NCI-H1048 (cell line): ENCODE measurements at places on chromosomes 1 and 21.

DNA sequence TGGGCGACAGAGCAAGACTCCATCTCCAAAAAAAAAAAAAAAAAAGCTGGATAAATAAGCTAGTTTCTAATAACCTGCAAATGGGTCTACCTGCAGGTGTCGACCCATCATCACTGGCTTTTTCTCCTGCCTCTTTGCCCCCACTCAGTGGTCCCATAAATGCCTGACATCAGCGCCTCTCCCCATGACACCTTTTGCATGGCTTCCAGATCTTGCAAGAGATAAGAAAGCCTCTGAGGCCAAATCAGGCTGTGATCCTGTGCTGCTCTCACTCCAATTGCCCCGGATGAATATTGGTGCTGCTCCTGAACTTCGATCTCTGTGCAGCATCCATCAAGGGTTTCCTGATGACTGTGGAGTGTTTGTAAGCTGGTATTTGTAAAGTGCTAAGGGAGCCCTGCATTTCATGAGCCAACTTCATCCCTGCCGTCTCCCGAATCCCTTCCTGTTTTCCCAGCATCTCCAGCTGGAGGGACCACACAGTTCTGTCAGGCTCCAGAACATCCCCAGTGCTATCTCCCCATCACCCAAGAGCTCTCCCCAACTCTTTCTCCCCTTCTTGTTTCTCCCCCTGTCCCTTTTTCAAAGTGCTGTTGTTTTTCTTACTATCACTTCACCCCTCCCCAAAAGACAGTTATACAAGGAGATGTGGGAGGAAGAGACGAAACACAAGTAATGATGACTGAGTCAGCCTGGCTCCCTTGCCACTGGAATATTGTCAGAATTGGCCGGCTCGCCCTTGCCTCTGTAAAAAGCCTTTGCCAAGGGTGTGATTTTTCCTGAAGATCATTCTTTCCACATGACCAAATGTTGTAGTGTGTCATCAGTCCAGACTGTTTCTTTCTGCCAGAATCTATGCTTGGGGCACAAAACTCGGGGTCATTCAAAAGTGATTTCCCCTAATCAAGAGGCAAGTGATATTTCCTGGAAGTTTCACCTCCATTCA, 2.8 kb upstream of the EFHD2 start:
- no peak for DNase-seq

GRCh38 chr21:23853796-23854379, 1753.4 kb downstream of the MRPL39 start:
- no peak for DNase-seq

DNA sequence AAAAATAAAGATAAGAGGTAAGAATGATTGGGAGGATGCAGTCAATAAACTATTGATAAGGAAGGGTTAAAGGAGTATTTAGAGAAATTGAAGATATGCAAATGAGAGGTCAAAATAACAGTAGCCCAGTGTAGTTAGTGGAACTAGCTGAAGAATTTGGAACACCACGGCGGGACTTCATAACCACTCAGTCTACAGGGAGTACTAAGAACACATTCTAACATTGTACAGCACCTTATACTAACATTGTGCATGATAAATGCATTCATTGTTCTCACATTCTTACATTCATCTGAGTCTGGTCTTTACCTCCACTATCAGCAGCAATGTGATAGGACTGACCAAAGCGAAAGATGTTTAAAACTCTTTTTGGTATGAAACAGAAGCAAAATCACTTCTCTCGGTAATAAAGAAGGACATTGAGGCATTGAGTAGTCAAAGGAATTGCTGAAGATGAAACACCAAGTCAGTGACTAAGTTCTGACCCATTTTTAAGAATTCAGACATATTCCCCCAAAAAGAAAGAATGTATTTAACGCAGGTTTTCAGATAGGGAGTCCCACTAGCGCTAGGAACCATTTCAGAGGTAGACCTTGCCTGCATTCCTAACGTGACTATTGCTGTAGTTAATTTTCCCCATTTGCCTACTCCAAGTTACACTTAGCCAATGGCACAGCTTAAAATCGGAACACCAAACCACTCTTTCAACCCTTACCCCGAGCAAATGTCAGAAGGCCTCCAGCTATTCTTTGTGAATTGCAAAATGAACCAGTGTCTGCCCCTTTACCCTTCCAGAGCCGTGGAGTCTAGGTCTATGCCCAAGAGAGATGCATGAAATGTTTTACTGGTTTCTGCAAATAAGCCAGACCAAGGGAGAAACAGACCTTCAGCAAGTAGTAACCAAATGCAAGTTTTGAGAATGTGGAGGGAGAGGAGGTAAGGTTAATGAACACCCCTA, 108.8 kb upstream of the IRF2BP2 start:
- no peak for DNase-seq

DNA sequence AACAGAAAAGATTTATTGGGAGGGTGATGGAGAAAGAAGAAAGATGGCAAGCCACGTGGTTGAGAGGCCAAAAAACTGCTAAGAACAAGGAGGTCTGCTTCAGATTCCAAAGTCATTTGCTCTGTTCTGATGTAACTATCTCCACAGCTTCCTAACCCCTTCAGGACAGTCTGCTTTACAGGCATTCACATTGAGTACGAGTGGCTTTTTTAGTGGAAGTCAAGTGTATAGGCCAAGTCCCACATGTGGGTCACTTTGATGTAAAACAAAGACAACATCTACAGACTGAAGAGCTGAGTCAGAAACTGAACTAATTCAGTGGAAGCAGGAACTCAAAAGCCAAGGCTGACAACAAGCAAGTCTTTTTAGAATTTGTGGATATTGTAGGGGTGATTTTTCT, 128.7 kb upstream of the F3 start:
- no peak for DNase-seq

GRCh38 chr21:35520302-35520701, 471.2 kb upstream of the RUNX1 start:
- DNase-seq, result no peak

DNA sequence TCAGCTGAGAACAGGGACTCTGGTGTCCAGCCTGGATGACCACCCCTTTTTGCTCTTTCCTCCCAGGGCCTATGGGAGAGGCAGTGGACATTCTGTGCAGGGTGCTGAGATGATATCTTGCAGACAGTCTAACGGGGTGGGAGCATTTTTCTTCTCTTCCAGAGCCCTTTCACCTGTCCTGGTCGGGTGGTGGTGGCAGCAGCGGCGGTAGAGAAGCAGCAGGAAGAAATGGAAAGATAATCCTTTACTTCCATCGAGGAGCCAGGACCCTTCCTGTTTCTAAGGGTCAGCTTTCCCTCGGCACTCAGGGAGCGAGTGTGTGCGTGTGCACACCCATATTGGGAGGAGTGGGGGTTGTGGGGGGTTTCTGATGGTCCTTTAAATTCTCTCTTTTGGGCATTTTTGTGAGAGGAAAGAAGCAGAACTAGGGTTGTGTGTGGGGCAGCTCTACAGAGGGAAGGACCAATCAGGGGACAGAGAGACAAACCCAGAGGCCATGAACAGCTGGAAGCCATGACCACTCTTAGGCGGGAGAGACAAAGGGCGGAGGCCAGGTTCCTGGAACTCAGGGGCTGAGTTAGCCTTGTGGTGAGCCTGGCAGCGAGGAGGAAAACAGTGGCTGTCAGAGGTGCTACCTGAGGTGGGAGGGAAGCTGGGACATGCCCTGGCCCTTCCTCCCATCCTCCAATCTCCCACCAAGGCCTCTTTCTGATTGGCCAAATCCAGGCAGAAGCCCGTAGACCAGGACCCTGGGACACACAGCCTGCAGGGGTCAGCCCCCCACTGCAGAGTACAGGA, 31.2 kb upstream of the CSF3R start:
- DNase-seq, result no peak

DNA sequence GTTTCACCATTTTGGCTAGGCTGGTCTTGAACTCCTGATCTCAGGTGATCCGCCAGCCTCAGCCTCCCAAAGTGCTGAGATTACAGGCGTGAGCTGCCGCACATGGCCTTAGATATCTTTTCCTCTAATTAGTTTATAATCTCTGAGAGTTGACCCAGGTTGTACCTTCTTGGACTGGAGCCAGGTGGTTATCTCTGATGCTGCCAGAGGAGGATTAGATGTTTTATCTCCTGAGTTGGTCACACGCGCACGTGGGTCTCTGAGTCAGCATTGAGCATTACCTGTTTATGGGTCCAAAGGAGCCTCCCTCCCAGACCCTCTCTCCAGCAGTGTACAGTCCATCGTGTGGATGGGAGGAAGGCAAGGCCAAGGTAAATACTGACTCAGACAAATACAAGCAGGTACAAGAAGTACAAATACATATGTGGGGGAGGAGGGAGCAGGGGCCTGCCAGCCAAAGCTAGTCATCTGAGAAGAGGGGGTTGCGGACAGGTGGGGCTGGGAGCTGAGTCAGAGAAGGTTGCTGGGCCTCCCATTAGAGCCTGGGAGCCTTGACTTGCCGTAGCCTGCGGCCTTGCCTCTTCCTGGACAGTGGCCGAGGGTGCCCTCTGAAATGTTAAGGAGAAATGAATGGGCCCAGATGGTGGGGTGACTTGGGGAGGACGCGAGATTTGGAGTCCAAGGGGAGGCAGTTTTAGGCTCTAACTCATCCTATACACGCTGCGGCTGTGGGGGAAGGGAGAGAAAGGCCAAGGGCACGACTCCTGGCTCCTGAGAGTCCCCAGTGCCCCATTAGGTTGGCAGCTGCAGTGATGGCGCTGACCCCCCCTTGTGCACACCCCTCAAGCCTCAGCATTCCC, 13.1 kb downstream of the IL6R start:
- DNase-seq, result no peak

DNA sequence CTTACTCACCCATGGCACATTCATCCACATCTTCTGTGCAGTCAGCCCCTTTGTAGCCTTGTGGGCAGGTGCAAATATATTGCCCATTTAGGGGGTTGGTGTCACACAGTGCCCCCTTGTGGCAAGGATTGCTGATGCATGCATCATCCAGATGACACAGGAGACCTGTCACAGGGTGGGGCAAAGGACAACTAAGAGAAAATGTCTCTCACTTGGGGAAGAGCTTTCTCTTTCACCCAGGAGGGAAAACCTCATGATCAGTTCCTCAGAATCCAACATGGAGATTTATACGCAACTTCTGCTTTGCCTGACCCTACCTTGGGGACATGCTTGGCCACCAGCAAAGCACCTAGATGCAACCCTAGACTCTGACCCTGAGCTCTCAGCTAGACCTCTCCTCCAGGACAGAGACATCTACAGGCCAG, 71.8 kb upstream of the ADAM30 start:
- peak; percentile 14 for DNase-seq

DNA sequence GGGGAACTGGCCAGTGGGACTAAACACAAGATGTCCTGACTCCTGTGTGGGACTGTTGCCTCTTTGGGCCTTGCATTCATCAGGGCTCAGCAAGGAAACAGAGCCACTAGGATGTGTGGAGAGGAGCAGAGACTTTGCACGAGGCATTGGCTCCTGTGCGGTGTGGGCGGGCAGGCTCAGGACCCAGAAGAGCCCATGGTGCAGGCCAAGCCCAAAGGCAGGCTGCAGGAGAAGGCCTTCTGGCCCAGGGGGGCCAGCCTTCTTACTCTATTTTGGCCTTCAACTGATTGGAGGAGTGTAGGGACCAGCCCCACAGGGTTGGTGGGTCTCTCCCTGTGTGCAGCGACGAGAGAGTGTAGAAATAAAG, 23.5 kb downstream of the LRRC3 start:
- DNase-seq, result no peak

DNA sequence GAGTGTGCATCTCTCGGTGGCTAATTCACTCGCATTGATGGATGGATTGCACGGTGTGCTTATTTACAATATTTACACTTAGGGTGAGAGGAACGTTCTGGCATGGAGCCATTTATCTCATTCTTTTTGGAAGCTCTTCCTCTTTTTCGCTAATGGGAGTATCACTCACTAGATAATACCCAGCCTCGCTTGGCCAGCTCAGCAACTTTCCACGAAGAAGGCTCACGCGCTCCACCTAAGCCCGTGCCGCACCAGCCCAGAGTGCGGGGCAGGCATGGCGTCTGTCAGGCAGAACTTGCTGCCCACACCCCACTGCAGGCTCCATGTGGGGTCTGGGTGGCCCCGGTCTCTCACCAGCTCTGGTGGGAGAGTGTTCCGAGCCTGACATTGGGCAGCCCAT, 484.9 kb downstream of the NPHP4 start:
- no peak for DNase-seq

DNA sequence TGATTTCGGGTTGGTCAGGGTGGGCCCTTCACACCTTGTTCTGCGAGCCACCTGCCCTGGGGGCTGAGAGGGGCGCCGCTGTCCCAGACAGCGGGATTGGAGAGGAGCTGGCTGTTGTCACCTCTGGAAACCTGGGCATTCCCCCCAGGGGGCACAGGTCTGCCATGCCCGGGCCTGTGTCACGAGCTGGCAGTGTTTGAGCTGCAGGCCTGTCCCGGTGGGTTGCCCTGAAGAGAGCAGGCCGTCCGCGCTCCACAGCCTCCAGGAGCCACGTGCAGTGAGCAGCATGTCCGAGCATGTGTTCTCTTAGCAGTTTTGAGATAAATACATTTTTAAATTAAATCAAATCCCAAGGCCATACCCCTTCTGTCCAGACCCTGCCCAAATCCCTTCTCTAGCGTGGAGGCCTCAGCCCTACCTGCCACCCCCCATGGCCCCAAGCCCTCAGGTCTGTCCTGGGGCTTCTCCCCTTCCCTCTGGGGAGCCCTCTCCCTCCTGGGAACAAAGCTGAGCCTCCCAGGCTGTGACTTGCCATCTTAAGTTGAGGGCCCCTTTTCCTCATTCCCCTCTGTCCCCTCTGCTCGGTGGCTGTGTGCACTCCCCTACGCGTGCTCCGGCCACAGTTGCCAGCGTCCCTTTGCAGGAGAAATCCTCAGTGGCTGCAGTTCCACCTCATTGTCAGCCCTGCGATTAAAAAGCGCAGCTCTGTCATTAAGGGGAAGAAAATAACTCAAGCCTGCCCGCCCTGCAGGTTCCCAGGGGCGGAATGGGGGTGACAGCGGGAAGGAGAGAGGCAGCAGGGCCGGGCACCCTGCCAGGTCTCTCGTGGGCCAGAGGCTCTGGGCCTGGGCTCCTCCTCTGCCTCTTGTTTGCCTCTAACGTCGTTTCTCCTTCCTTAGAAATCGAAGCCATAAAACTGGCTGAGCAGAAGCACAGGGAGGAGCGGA, 26.6 kb downstream of the SLX9 start:
- no peak for DNase-seq

- DNase-seq, result no peak
Observed at GRCh38 chr1:10625554-10625953, 150.8 kb downstream of the PEX14 start.

DNA sequence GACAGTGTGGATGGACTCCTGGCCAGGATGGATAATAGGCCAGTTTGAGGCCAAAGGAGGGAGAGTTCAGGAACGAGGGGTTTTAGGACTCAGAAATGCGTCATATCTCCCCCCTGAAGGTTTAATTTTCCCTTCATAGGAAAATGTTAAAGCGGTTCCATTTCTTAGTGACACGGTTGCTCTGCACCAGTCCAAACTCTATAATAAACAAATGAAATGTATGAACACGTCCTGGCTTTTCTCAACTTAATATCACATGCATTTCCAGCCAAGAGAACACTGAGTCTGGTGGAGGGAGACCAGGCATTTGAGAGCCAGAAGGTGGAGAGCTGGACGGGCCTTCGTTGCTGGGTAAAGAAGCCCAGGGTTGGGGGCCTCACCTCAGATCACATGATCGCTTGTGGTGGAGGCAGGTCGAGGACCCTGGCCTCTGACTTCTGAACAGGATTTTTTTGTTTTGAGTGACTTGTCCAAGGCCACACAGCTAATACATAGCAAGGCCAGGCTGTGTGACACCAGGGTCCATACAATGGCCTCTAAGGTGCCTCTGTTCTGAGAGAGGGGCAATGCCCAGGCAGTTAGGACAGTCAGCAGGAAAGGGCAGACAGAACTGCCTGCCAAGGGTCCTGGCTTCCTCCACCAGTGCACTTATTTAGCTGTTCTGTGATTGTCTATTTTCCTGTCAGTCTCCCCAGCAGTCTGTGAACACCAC, 11.4 kb downstream of the SLC1A7 start:
- DNase-seq, result no peak

GRCh38 chr1:50851034-50851433, 109.0 kb downstream of the FAF1 start:
- no peak for DNase-seq
